ENCODE measurements at places on chromosomes 11 and 22.

DNA sequence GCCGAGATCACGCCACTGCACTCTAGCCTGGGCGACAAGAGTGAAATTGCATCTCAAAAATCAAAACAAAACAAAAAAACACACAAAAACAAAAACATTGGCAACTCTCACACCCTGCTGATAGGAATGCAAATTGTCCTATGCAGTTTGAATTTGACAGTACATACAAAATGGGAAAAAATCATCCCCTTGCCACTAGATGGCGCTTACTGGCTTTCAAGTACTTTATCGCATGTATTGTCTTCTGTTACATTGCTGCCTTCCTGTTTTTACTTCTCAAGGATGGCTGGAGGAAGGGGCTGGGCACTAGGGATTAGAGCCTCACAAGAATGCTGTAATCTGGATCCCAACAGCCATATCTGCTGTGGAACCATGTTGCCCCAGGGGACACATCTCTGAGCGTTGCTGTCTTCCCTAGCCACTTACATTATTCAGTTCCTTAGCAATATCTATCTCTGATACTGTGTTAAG lies 59.4 kb upstream of the A4GALT start:
- DNase-seq, result peak; percentile 44

DNA sequence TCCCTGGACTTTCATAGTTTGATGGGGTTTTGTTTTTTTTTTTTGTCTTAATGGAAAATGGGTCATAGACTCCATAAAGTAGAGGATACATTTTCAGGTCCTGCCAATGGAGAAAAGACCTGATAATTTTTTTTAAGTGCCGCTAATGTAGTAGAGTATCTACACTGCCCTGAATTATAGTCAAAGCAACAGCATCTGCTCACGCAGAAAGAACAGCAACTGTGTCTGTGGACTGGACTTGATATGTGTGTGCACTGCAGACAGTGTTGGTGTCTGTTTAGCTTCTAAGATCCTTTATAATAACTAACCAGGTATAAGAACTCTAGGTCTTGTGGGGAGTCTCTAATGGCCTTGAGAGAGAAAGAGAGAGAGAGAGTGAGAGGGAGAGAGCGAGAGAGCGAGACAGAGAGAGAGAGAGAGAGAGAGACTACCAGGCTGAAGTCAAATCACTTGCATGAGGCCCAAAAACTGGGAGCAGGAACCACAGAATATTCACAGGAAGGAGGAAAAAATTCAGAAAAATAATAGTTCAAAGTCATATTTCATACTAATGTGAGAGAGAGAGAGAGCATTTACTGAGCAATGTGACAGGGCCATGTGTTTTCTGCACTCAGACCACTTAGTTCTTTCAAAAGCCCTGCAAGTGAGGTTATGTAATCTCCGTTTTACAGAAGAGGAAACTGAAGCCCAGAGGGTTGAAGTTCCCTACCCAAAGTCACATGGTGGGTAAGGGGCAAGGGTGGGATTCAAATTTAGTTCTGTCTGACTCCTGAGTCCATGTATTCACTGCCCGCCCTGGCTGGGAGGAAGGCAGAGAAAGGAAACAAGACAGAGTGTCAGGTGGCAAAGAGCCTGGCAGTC lies 8.6 kb upstream of the MIAT start:
- DNase-seq, result no peak

GRCh38 chr11:74464746-74465145 lies 2.6 kb downstream of the KCNE3 start:
- no peak for DNase-seq

GRCh38 chr11:134727636-134728035 lies 315.6 kb upstream of the B3GAT1 start:
- DNase-seq, result no peak

GRCh38 chr11:95268391-95268790 lies 37.4 kb upstream of the SESN3 start:
- DNase-seq, result no peak

- DNase-seq, result no peak
Measured at GRCh38 chr11:99803501-99803900, 782.8 kb downstream of the CNTN5 start.

GRCh38 chr11:83521647-83522596 lies 235.8 kb upstream of the CCDC90B start:
- no peak for DNase-seq

GRCh38 chr22:23695141-23695540 lies 4.3 kb downstream of the RGL4 start:
- no peak for DNase-seq

- no peak for DNase-seq
Measured at GRCh38 chr11:93623179-93623578, 38.3 kb upstream of the CEP295 start.

DNA sequence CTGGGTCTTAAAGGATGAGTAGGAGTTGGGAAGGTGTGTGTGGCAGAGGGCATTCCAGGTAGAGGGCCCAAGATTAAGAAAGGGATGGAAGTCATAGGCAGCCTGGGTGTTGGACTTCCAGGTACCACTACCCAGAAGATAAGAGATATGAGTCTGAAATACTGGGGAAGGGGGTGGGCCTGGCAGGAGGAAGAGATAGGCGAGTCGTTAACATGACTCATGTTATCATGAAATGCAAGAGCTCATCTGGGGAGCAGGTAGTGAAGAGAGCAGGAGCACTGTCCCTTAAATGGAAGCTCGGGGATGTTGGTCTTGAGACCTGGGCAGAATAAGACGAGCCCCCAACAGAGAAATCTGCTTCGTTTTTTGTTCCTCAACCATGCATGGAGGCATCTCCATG lies 10.2 kb downstream of the ZC3H7B start:
- no peak for DNase-seq

- no peak for DNase-seq
Measured at GRCh38 chr11:4962816-4963215, 7.3 kb upstream of the OR51A2 start.

GRCh38 chr11:1225386-1226225 lies 2.7 kb downstream of the MUC5B start:
- DNase-seq, result no peak

- peak; percentile 37 for DNase-seq
Measured at GRCh38 chr22:50731811-50732624, 6.0 kb upstream of the ACR start.

DNA sequence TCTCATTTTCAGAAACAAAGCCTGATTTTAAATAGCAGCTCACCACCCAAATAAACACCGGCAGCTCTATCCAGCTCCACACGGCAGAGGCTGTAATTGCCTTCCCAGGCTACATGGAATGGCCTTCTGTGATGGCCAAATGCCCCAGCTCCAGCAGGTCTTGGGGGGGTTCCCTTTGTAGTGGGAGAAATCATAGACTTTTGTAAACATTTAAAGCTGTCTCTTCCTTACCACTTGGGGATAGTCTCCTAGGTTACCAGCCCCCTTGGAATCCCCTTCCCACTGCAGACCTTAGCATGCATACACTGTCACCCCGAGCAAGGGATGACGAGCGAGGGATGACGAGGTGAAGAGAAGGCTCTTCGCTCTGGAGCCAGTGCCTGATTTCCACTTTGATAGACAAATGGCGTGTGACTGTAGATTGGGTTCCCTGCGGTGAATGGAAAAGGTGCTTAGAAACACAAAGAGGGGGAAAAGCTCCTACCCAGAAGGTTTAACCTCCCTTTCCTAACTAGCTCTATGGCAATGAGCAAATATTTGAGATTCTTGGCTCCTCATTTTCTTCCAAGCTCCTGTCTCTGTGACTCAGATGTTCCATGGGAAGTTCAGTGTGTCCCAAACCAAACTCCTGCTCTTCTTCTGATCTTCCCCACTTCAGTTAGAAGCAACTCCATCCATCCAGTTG lies 108.0 kb upstream of the CADM1 start:
- DNase-seq, result no peak

GRCh38 chr11:19651653-19652052 lies 61.0 kb upstream of the NAV2 start:
- no peak for DNase-seq

- no peak for DNase-seq
Measured at GRCh38 chr11:132579136-132579535, 953.2 kb downstream of the OPCML start.

DNA sequence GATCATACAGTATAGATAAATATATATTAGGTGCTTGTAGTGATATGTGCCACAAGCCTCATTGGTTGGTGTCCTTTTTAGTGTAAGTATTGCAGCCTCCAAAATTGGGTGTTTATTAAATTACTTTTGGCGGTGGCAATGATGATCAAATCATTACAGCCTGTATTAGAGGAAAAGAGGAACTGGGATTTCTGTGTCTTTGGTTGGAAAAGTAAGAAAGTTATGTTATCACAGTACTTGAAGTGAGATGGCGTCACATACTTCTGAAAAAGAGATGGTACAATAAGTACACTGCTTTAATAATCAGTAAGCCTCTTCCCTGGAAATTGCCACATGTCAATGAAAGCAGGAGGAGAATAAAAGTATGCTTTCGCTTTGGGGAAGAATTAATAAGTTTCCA lies 523 bp upstream of the MPZL3 start:
- no peak for DNase-seq

DNA sequence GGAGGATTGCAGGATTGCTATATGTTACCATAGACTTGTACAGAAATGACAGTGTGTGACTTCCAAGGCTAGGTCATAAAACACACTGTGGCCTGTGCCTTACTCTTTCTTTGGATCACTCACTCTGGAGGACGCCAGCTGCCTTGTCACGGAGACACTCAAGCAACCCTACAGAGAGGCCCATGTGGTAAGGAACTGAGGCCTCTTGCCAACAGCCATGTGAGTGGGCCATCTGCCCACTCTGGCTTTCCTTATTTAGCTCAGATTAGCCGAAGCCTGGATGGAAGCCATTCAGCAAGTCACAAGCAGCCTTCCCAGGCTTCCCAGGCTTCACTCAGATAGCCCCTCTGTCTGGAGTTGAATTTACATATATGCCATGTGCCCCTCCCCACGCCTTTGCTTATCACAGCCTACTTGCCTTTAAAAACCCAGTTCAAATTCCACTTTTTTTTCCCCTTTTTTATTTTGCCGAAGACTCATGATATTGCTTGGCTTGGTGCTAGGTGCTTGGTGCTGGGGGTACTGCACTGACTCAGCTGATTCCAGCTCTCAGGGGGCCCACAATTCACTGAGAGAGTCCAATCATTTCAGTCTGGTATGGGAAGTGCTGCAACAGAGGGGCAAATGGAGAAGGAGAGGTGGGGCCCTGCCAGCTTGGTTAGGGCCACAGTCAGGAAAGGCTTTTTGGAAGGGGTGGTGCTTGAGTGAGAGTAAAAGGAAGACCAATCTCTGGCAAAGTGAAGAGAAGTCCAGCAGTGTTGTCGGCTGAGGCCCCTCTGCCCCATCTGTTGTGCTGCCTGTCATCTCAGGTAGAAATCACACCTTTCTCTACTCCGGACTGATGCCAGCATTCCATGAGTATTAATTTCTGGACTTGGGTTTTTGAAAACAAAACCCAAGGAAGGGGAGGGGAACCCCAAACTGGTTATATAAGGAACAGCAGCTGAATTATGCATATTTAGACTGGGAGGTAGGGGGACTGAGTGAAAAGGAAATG lies 14.5 kb upstream of the P4HA3 start:
- DNase-seq, result no peak

DNA sequence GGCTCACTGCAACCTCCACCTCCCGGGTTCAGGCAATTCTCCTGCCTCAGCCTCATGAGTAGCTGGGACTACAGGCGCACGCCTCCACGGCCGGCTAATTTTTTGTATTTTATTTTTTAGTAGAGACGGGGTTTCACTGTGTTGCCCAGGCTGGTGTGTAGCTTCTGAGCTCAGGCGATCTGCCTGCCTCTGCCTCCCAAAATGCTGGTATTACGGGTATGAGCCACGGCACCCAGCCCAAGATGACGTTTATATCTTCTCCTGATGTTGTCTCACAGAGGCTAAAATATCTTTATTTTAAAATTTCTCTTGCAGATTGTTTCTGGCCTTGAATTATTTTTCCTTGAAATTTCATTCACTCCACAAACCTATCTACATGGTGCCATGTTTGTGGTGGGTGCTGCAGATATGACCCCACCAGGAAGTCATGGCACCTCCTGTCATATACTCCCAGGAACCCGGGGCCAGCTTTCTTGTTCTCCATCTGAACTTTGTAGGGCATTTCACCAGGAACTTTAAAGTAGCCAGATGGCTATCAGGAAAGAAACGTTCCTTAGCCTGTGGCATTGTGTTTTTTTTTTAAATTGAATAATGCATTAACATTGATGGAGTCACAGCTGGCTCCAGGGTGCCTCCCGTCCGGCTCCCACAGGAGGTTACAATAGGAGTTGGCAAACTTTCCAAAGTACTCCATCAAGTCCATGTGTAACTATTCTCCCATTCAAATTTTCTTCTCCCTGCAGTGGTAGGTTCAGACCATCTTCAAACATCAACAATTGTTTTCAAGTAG lies 42.0 kb upstream of the LIPT2 start:
- DNase-seq, result no peak

DNA sequence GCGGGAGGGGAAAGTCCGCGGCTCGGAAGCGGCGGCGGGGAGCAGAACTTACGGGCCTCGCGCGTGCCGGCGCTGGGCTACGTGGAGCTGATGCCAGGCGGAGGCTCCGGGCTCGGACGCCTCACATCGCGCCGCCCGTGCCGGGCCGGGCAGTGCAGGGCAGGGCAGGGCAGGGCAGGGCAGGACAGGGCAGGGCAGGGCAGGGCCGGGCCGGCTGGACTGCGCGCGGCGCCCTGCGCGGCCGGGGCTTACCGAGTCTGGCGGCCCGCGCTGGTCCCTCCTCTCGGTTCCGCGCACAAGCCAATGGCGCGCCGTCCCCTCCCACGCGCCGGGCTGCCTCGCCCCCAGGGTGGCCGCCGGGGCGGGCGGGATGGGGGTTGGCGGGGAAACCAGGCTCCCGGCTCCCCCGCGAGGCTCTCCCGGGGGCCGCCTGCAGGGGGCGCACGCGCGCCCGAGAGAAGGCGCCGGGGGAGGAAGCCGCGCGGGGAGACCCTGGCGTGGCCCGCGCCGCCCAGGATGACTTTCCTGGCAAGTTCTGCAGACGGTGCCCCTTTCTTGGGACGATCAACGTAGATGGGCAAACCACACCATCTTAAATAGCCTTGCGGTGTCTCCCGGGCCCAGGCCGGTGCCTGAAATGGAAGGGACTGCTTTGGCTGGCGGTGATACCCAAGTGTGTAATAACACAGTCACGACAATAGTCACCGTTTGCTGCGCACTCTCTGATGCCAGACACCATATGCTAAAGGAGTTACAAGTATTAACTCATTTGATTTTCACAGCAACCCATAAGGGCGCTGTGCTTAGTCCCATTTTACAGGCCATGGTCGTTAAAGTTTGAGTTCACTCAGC lies at the start of gene TP53I11:
Gene TP53I11 (minus strand): TSS at position 259 of the 852 bp plus-strand sequence. CDS start 12,548 bp downstream, outside the sequence.
- no peak for DNase-seq
